ENCODE measurements at places on chromosomes 12 and 14.

DNA sequence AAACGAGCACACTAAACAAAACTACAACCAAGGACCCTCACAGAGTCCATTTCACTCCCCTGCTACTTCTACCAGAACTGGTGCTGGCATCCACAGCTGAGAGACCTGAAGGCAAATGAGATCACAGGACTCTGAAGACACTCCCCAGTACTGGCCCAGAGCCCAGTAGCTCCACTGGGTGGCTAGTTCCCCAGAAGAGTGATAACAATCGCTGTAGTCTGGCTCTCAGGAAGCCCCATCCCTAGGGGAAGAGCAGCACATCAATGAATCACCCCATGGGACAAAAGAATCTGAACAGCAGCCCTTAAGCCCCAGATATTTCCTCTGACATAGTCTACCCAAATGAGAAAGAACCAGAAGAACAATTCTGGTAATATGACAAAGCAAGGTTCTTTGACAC, 190.7 kb upstream of the BMP4 start:
- DNase-seq = peak; percentile 9

- DNase-seq = no peak
Observed at GRCh38 chr12:83985084-83985483, 927.5 kb downstream of the SLC6A15 start.

GRCh38 chr12:64124511-64125197, 97.4 kb downstream of the KICS2 start:
- no peak for DNase-seq

DNA sequence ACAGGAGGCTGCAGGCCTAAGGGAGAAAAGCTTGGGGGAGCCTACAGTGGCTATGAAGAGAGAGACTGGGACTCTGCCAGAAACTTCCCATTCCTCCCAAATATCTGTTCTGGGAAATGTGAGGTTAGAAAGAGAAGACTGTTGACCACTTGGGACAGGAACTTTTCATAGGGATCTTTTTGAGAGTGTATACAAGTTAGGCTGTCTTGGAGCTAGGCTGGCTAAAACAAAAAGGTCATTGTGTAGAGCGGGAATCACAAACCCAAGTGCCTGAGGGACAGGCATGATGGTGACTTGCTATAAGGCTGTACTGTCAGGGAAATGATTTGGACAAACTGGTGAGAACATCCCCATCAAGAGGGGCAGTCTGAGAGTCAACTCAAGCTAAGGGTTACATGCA, 175.1 kb downstream of the GRIP1 start:
- no peak for DNase-seq

DNA sequence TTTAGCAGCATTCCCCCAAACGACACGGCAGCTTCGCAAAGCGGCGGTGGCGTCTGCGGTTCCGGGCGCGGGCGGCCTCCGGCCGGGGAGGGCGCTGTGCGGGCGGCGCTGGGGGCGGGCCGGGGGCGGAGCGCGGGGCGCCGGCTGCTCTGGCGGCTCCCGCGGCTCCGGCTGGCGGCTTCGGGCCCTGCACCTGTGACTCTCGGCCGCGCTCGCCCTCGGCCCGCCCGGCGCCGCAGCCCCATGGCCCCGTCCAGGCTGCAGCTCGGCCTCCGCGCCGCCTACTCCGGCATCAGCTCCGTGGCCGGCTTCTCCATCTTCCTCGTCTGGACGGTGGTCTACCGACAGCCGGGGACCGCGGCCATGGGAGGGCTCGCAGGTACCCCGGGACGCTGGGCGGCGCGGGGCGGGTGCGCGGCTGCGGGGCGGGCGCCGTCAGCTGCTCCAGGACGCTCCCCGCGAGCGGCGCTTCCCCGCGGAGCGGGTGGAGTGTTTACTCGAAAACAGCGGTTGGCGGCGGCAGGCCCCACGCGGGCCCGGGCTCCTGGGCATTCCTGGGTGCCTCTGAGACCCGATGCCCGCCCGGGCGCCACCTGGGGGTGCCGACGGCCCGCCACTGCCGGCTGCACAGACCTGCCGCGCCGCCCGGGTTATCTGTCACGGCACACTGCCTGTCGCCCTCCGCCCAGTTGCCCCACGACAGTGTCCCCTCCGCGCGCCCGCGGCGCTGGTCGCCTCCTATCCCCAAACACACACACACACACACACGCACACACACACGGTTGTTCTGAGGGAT, at the start of gene SLC48A1:
SLC48A1 (plus strand) TSS at position 177 of the 796 bp plus-strand sequence; CDS start at position 244, 67 bp downstream.
- no peak for DNase-seq

All from GM04503 (cell line).